Type B pancreatic cell (in vitro differentiated cells): ENCODE measurements at places on chromosomes 3 and 15. TPM values are rescaled to one million over a fixed set of nuclear protein-coding genes. Genes with fewer than 3 reads are reported as not detected.
A peak's percentile ranks its signal among the peaks of the same experiment; 100 is the strongest.

GRCh38 chr15:64636556-64636955 lies 138.8 kb downstream of the RBPMS2 start:
- no peak overlapping the region for H3K4me3 ChIP-seq
- peak overlapping the region; percentile 80 for H3K27ac ChIP-seq
- no peak for DNase-seq
- peaks cover 13% of the 10 kb centered on the region for H3K36me3 ChIP-seq

- H3K4me3 ChIP-seq: no peak overlapping the region
- H3K4me1 ChIP-seq: no peaks in the 10 kb centered on the region
- H3K27ac ChIP-seq: no peak overlapping the region
- H3K36me3 ChIP-seq: peaks cover 6% of the 10 kb centered on the region
These were observed 185.9 kb downstream of the SUCLG2 start for GRCh38 chr3:67468511-67468910.

- H3K27me3 ChIP-seq: no peaks in the 10 kb centered on the region
- peak overlapping the region; percentile 11 for H3K4me3 ChIP-seq
- H3K36me3 ChIP-seq: peaks cover 3% of the 10 kb centered on the region
- DNase-seq: no peak
These were observed 3.2 kb downstream of the MRPL46 start for GRCh38 chr15:88463870-88464532.

GRCh38 chr3:31300456-31301443 lies 232.0 kb upstream of the STT3B start:
- DNase-seq: no peak
- no peak overlapping the region for H3K27ac ChIP-seq
- H3K36me3 ChIP-seq: peaks cover 5% of the 10 kb centered on the region
- H3K4me1 ChIP-seq: peaks cover 3% of the 10 kb centered on the region

- H3K4me1 ChIP-seq: peaks cover 6% of the 10 kb centered on the region
- no peaks in the 10 kb centered on the region for H3K27me3 ChIP-seq
- no peaks in the 10 kb centered on the region for H3K36me3 ChIP-seq
- no peak overlapping the region for H3K4me3 ChIP-seq
These were observed 62.9 kb upstream of the GCNT3 start for GRCh38 chr15:59548501-59549226.

- peaks cover 21% of the 10 kb centered on the region for H3K27me3 ChIP-seq
- H3K4me1 ChIP-seq: peaks cover 13% of the 10 kb centered on the region
- H3K36me3 ChIP-seq: no peaks in the 10 kb centered on the region
- peak overlapping the region; percentile 17 for H3K4me3 ChIP-seq
These were observed 251.0 kb upstream of the TLE3 start for GRCh38 chr15:70348581-70349344.

GRCh38 chr3:128524374-128525299 lies 31.6 kb upstream of the GATA2 start:
- DNase-seq: no peak
- peaks cover 52% of the 10 kb centered on the region for H3K27me3 ChIP-seq
- H3K36me3 ChIP-seq: no peaks in the 10 kb centered on the region

IGSF11 gene
- total RNA-seq: 2.3 and 2.4 TPM in 2 replicates

CMSS1 gene
- 14.5 and 34.1 TPM in 2 replicates for total RNA-seq

CACNA2D2 gene
- total RNA-seq: 7.8 and 19.4 TPM in 2 replicates

TUSC7 gene
- not detected in 2 replicates for total RNA-seq
